Occipital lobe (tissue), 3 donors: ENCODE measurements at places on chromosomes 1 and 21. TPM values are rescaled to one million over a fixed set of nuclear protein-coding genes. Genes with fewer than 3 reads are reported as not detected.

The CLCA1 gene
- 0.16 TPM for total RNA-seq

- DNase-seq: no peak
These were observed 21.6 kb downstream of the ENO1 start for GRCh38 chr1:8856689-8857412.

DNA sequence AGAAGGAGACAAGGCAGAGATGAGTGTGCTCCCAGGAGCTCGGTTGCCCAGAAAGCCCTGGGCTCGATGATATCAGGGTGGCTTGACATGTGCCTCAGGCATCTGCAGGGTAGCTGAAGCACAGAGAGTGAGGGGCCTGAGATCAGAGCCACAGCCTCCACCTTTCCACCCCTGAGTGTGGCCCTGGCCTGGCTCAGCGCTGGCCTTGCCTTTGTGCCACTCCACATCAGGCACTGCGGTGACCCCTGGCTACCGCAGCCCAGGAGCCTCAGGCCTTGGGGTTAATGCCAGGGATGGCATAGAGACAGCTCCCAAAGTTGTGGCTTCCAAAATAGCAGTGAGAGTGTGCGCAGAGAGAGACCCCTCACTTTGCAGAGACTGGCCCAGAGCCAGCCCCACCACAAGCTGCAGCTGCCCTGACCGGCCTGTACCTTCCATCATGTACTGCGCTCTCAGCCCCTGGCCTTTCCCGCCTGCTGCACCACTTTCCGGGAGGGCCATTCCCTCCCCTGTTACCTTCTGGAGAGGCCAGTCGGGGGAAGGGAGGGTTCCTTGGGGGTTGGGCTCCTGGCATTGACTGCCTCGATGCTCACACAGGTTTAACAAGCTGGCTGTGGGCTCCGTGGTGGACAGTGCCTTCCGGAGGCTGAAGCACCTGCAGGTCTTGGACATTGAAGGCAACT is 19.5 kb downstream of the PODN start:
- DNase-seq: no peak

The ADARB1 gene
- total RNA-seq: 17.0 TPM

GRCh38 chr1:89005286-89006151 is 13.1 kb upstream of the KYAT3 start:
- no peak for DNase-seq
